ENCODE measurements at places on chromosomes 16 and 17.

DNA sequence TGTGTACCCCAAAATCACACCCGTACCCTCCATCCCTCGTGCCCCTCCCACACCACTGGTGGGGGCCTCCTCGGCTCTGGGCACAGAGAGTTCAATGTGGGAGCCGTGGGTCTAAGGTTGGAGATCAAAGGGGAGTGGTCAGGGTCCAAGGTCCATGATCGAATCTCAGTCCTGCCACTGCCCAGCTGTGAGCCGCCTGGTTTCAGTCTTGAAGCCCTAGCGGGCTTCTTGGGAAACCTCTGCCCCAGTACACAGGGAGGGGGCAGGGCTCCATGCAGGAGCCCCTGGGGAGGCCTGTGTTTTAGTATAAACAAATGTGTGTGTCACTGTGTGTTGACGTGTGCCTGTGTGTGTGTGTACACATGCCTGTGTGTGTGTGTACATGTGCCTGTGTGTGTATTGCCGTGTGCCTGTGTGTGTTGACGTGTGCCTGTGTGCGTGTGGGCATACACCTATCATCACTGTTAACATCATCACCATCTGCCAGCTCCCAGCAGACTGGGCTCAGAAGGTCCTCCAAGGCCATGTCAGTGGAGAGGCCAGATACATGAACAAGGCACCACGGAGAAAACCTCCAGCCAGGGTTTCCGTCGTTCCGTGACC, 26.5 kb upstream of the ZNF469 start:
- DNase-seq = no peak

DNA sequence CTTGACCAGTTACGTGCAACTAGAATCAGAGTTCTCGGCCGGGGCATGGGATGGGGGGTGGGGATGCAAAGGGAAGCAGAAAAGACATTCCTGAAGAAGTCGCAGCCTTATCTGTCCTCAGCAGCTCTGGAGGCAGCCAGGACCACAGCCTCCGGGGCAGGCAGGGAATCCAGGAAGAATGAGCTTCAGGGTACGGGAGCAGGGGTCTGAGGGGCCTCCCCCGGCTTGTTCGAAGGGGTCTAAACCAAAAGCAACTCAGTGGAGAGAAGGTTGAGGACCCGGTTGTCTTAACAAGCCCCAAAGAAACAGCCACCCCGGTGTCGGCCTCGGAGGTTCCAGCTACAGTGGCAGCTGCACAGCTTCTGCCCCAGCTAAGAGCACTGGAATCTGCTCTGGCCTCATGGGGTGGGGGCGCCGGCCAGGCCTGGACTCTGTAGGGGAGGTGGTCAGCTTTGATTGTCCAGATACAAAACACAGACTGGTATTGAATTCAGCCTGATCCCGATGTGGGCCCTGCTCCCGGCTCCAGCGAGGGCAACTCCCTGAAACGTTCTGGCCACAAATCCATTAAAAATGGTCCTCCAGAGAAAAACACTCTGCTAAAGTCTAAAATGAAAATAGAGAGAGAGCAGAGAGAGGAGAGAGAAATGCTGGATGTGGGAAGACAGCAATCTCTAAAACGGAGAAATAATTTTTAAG, 7.7 kb downstream of the HOXB4 start:
- DNase-seq = no peak

GRCh38 chr17:42598905-42599304, 10.3 kb downstream of the RETREG3 start:
- no peak for DNase-seq

GRCh38 chr16:83806036-83806435, 1.7 kb upstream of the HSBP1 start:
- no peak for DNase-seq

GRCh38 chr17:82317394-82318168, at the start of gene CD7:
Gene CD7, minus strand, starts transcription at chr17:82317608. Its CDS starts 113 bp downstream, at chr17:82317495.
- no peak for DNase-seq

DNA sequence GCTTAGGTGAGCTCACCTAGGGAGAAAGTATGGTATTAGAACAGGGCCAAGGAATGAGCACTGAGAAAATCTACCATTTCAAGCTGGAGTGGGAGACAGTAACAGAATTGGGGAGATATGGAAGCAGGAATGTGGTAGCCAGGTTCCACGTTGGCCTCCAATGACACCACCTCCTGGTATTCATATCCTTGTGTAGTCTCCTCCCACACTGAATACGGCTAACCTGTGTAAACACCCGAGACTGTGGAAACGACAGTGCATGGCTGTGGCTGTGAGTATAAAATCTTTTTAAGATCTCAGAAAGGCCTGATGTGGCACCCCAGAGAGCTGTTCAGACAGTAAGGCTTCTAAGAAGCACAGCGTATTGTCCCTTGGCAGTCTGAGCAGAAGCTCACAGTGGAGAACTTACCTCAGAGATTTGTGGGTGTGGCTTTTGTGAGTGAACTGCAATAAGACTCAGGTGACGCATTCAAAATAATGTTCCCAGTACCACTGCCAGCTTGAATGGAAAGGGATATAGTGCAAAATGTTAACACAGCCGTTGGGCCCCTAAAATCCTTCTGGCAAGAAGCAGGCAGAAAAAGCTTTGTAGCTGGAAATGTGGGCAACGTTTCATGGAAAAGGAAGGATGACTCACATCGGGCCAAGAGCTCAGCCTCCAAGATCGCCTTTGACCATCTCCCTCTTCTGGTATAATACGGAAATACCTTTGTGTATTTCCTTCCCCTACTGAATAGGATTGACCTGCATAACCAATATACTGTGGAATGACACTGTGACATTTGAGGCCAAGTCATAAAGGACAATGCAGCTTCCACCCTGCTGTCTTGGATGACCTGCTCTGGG, 14.4 kb downstream of the SDR42E1 start:
- no peak for DNase-seq

DNA sequence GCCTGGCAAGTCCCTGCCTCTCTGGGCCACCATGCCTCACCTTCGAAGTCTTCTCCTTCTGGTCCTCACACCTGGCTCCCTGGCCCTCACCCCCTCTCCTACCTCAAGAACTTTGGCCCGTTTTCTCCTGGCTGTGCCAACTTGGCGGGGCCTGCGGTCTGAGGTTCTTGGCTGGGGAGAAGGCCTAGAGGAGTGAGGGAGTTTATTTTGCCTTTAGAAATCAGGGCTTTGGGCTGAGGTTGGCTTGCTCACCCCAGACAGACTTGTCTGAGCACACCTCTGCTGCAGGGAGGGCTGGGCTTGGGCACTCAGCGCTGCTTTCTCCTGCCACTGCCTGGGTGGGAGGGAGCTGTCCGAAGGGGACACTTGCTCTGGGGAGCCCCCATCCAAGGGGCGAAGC, 23.3 kb upstream of the TAC4 start:
- DNase-seq = no peak

DNA sequence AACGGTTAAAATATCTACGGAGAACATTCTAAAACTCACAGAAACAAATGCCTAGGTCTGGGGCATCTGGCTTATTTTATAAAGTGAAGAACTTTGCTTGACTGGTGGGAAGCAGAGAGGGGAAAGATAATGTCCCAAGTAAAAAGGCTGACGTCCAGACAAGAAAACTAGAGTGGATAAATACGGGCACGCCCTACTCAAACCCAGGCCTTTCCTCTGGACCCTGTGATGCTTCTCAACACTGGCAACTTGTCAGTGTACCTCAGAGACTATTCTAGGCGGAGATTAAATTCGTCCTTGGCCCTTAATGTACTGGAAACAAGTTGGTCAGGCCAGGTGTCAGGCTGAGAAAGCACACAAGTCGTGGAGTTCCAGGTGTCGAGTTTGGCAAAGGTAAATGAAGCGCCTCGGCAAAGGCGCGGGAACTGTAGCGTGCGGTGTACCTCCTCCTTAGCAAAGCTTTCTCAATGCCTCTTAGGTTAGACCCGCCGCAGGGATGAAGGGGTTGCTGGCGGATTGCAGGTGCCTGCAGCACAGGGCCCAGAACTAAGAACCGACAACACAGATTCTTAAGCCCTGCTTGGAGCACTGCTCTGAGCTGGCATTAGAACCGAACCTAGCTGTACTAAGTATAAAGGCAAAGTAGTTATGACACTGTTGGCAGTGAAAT, 668 bp upstream of the UNK start:
- no peak for DNase-seq

DNA sequence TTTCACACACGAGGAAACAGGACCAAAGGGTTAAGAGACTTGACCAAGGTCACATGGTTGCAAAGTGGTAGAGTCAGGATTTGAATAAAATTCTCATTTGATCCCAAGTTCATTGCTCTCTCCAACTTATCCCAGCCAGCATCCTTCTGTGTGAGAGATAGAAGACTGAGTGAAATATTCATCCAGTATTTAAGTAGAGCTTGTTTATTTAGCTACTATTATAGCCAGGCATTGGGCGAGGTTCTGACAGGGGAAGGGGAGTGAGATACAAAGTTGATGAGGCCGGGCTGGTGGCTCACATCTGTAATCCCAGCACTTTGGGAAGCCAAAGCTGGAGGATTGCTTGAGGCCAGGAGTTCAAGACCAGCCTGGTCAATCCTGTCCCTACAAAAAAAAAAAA, 4.4 kb downstream of the ITGAL start:
- no peak for DNase-seq

DNA sequence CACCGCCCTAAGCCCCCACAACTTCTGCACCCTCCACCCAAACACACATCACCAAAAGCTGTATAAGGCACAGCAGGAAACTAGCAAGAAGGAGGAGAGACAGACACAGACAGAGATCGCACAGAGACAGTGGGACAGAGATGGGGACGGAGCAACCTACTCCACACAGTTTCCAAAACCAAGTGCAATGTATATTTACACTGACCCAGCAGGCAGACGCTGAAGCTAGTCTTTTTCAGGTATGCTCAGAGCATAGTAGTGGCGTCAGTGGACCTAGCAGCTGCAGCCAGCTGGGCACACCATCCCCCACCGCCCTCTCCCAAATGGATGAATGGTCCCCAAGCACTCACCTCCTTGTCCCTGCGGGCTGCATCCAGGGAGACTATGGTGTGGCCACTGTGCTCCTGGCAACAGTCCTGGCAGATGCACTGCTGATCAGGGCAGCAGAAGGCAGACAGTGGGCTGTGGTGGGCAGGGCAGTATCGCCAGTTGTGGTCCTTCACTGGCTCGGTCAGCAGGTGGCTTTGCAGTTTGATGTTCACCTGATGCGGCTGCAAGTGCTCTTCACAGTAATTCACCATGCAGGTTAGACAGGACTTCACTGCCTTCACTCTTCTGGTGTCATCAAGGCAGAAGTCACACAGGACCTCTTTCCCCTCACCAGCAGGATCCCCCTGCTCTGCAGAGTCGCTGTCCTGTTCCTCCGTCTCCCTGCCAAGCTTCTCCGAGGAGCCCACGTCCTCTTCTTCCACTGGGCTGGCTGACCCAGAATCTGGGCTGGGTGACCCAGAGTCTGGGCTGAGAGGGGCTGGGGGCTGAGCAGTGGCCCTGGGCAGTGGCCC, 31.5 kb upstream of the FBXW10B start:
- no peak for DNase-seq
